Gastroesophageal sphincter (tissue), 4 donors: ENCODE measurements at places on chromosomes 2 and 18. TPM values are rescaled to one million over a fixed set of nuclear protein-coding genes. Genes with fewer than 3 reads are reported as not detected.

GRCh38 chr2:149427387-149427786 is 97.0 kb downstream of the LYPD6 start:
- no peak for ATAC-seq

- ATAC-seq, result no peak
Observed at GRCh38 chr2:1407950-1408675, 5.2 kb upstream of the TPO start.

- ATAC-seq, result no peak
Observed at GRCh38 chr2:238019962-238020361, 40.8 kb upstream of the SCLY start.

The GULP1 gene
- total RNA-seq, result 56.8 TPM

DNA sequence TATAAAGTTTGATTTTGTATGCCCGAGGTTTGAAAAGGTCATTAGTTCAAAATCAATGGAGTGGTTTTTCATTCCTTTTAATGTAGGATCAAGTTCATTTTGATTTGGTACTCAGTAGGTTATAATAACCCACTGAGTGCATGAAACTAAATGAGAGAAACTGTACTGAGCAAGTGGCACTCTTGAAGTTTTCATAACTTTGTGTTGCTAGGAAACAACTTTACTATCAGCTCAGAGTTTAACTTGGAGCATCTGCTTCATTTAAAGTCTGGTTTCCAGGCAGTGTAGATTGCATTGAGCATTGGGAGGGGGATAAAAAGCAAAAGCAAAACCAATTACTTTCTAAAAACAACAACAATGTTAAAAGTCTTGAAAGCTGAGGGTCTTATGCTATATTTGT is 1361.6 kb upstream of the CHAC2 start:
- ATAC-seq, result no peak

The SLC38A11 gene
- 11.7 TPM for total RNA-seq
